ENCODE measurements at places on chromosomes 7 and 10.

DNA sequence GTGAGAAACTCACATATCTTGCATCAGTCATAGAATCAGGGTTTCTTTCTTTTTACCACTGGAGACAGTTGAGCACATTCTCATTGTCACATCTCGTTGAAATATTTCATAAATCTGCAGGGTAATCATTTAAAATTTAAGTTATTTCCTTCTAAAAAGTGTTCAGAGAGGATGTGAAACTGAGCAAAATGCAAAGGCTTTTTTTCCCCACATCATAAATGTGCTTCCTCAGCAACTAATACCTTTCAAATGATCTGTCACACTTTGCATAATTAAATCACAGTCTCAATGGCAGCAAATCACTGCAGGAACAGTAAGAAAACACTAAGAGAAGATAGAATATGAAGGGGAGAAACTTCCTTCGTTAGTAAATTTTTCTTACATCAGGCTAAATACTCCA lies 187.5 kb downstream of the EVX1 start:
- no peak for DNase-seq

- no peak for DNase-seq
Measured at GRCh38 chr7:140182917-140183316, 6.1 kb upstream of the KDM7A start.

DNA sequence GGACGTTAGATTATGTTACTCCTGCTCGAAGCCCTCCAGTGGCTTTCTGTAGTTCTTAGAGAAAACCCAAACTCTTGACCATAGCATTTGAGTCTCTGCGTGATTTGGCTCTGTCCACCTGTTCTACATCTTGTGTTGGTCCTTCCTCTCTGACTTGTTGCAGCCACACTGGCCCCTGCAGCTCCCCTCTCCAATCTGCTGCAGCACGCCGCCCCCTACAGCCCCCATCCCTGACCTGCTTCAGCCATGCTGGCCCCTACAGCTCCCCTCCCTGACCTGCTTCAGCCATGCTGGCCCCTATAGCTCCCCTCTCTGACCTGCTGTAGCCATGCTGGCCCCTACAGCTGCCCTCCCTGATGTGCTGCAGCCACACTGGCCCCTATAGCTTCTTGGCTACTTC lies 29.2 kb downstream of the TRRAP start:
- DNase-seq: no peak

DNA sequence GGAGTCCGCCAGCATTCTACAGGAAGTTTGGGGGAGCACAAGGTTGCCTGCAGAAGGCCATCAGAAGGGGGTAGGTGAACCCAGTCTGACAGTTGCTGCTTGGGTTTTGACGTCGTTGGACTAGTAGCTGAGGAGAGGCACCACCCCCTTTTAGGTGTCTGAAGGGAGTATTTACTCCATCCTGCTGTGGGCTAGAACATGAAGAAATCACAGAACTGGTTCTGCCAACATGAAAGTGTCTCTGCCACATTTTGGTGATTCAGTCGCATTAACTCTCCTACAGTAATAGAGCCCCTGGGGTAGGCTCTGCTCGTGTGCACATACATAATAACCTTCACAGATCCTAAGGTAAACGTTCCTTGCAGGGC lies 834 bp upstream of the TRIL start:
- no peak for DNase-seq

- no peak for DNase-seq
Measured at GRCh38 chr7:11630355-11630754, 201.6 kb downstream of the THSD7A start.
